Stimulated activated CD8-positive, alpha-beta memory T cell treated with anti-CD3 and anti-CD28 coated beads, Interleukin-15, amount 100 ng/mL, for 24 hours (primary cell): ENCODE measurements at places on chromosomes 16 and 17.
A peak's percentile ranks its signal among the peaks of the same experiment; 100 is the strongest.

DNA sequence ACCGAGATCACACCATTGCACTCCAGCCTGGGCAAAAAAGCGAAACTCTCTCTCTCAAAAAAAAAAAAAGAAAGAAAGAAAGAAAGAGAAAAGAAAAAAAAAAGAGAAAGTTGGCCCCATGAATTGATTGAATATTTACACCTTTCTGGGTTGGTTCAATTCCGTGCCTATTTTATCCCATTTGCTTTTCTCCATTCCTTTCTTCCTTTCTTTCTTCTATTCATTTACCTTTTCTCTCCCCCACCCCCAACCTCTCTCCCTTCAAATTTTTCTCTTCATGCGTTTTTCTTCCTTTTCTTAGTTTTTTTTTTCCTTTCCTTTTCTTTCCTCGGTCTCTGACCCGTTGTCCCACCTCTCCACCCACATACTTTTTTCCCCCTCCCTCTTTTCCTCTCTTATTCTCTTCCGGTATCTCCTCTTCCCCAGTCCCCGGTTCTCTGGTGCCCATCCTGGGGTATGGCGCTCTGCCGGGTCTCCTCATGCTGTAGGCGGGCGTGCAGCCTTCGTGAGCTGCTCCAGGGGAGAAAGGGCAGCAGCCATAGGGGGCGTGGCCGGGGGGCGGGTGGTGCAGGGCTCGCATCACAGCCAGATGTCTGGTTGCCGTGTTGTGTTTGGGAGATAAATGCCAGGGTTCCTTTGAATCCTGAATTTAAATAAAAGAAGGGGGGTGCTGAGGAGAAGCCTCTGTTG, 5.3 kb upstream of the COL1A1 start:
- DNase-seq, result no peak

- DNase-seq, result no peak
These were observed 19.8 kb downstream of the ITPRIPL2 start for GRCh38 chr16:19133600-19133999.

GRCh38 chr16:3099732-3100499, 822 bp upstream of the ZSCAN10 start:
- peak; percentile 89 for DNase-seq

GRCh38 chr17:9174779-9175574, 153.7 kb downstream of the NTN1 start:
- DNase-seq, result no peak

- DNase-seq, result no peak
These were observed 4.6 kb downstream of the PRDM7 start for GRCh38 chr16:90072442-90073105.

- no peak for DNase-seq
These were observed 66.9 kb upstream of the SDK2 start for GRCh38 chr17:73711184-73711583.

DNA sequence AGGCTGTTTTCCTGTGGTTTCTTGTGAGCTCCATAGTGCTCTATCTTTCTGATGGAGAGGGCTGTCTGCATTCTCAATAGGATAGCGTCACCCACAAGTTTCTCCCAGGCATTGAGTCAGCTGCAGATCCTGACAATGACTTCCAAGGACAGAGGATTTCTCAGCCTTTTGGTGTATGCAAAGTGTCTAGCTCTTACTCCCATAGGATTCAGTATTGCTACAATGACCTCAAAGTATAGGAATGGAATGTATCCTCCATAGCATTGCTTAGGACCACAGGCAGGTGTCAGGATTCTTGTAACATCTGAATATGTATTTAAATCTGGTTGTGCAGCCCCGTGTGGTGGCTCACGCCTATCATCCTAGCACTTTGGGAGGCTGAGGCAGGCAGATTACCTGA, 32.3 kb downstream of the SMIM36 start:
- DNase-seq, result no peak

- no peak for DNase-seq
These were observed 5.1 kb downstream of the ZFPM1 start for GRCh38 chr16:88458039-88458772.

DNA sequence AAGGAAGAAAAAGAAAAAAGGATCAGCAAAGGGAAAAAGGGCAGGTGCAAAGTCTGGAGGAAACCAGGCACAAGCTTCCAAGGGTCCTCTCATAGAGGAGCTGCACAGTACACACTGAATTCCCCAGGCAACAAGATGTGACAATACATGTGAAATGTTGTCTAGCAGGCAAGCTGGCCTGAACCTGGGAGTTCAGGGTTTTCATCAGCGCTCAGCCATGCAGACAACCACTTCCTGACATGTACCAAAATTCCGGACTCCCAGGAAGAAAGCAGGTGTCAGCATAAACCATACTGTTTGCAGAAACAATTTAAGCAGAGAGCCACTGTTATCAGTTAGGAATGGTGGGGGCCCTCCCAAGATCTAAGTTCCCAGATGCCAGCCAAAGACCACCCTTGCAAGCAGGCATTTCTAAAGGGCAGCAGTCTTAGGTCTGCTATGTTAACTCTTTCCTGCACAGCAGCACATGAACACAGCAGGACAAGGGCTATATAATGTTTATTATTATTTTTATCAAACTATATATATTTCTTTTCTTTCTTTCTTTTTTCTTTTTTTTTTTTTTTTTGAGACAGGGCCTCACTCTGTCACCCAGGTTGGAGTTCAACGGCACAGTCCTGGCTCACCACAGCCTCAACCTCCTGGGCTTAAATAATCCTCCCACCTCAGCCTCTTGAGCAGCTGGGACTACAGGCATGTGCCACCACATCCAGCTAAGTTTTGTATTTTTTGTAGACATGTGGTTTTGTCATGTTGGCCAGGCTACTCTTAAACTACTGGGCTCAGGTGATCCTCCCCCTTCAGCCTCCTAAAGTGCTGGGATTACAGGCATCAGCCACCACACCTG, 10.1 kb downstream of the TK2 start:
- DNase-seq, result no peak

DNA sequence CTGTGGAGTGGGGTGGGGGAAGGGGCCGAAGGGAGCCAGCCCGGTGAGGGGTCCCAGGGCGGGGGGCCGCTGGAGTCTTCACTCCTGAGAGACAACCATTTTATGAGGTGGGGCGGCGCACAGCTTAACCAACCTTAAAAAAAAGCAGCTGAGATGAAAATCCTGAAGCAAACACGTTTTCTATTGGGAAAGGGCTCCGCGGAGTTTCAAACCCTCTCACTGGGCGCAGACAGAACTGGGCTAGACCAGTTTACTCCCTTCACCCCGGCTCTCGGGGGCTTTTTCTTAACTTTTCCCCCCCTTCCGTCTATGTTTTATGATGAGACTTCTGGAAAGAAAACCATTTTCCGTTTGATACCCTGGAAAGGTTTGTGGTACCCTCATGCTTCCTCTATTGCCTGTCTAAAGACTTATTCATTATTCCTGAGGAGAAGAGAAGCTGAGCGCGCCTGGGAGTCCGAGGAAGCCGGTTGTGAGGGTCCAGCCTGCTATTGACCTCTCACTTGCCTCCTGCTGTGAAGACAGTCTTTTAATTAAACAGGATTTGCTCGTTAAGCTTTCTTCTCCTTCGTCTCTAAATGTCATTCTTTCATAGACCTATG, 482 bp upstream of the SSH2 start:
- no peak for DNase-seq

DNA sequence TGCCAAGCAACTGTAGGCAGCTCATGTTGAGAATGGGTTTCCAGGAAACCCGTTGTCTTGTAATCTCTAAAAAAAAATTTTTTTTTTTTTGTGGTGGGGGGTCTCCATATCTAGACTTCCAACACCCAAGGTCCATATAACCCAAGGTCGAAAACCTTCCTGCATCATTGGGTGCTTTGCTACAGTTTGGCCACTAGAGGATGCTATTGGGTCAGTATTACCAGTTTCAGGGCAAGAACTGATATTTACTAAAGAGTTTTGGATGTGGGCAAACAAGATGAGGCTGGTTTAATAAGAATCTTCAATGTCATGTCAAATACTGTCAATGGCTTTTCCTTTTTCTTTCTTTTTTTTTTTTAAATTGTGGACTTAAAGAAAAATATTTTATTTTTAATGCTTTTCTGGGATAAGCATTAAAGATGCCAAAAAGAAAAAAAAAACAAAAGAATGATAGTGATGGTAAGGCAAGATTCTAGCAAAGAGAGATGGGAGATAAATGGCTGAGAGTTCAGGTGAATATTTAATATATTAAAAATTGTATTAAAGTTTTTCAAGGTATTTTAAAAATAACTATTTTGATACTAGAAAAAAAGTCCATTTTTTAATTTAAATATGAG, 62.2 kb downstream of the DHRS7C start:
- no peak for DNase-seq

DNA sequence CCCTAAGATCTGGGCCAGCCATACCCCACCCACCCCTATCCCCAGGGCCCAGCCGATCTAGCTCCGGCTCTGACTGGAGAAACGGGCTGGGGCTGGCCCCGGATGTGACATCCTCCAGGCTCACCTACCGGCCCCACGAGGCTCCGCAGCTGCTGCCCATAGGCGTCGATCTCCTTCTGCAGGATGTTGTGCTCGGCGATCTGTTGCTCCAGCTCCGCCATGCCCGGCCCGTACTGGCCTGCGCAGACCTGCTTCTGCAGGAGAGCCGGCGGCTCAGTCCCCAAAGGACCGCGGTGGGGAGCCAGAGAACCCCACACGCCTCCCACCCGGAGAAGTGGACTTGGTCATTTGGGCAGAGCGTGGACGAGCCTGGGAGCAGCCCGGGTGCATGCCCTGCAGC, 4.8 kb downstream of the EVPL start:
- DNase-seq, result no peak

GRCh38 chr17:19281161-19281560, 44.0 kb downstream of the EPN2 start:
- no peak for DNase-seq

- DNase-seq, result no peak
These were observed 2.3 kb downstream of the GP1BA start for GRCh38 chr17:4934173-4934979.

DNA sequence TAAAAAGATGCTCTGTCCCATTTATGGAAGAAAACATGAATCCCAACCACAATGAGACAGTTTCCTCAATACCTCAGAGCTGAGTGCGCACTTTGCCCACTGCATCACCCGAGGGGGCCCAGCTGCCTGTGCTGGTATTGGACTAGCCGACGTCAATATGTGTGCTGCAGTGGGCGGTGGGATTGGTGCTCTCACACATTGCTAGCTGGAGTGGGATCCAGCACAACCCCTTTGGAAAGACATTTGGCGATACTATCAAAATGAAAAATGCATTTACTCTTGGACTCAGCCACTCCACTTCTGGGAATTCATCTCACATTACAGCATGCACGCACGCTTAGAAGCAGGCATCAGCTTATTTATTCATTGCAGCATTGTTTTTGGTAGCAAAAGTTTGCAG, 289.2 kb upstream of the FOXF1 start:
- no peak for DNase-seq
